ENCODE measurements at places on chromosomes 12 and 14.

GRCh38 chr14:69132513-69133181 is 20.3 kb downstream of the DCAF5 start:
- no peak for DNase-seq

GRCh38 chr14:26808407-26808806 is 210.6 kb upstream of the NOVA1 start:
- no peak for DNase-seq

DNA sequence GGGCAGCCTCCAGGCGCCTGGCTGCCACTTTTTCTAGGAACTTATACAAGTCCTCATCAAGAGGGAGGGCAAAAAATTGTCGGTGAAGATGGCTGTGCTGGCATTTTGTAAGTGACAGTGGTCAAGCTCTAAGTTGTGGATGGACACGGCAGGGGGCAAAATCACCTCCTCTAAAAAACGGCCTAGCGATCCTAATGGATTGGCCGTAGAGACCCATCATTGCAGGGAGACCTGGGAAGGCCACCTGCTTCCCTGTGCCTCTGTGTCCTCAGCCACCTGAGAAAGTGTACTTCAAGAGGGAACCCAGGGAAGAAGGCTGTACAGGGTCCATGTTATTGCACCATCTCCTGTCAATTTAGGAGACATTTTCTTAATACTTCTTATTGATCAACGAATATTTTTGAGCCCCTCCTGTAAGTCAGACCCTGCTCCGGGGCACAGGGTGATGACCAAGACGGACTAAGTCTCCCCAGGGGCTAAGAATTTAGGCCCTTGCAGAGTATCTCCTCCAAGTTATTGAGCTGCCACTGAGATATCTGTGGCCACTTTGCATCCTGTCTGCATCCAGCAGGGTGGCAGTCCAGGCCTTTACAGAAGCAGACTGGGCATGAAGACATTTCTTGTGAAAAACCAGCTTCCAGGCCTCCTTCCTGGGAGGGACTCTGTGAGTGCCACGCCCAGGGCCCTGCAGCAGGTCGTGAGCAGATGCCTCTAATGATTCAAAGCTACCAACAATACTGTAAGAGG is 40.5 kb downstream of the PSMA6 start:
- no peak for DNase-seq

GRCh38 chr14:55028066-55028465 is 1.0 kb downstream of the SOCS4 start:
- DNase-seq, result no peak

- no peak for DNase-seq
Observed at GRCh38 chr14:92794547-92794941, 439 bp downstream of the GOLGA5 start.

DNA sequence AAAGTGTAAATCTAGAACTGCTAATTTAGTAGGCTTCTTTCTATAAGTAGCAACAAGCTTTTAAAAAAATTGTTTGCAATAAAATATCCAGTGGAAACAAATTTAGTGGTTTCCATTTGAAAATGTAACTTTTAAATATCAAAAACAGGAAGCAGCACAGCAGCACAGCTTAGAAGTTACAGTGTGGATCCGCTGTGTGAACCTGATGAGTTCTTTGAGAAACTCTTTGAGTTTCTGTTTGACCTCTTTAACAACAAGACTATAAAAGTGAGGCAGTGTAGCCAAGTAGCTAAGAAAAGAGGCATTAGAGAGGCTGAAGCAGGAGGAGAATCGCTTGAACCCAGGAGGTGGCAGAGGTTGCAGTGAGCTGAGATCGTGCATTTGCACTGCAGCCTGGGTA is 178.3 kb downstream of the NAV3 start:
- no peak for DNase-seq

GRCh38 chr12:120579179-120579578 is 2.0 kb downstream of the POP5 start:
- DNase-seq, result no peak

DNA sequence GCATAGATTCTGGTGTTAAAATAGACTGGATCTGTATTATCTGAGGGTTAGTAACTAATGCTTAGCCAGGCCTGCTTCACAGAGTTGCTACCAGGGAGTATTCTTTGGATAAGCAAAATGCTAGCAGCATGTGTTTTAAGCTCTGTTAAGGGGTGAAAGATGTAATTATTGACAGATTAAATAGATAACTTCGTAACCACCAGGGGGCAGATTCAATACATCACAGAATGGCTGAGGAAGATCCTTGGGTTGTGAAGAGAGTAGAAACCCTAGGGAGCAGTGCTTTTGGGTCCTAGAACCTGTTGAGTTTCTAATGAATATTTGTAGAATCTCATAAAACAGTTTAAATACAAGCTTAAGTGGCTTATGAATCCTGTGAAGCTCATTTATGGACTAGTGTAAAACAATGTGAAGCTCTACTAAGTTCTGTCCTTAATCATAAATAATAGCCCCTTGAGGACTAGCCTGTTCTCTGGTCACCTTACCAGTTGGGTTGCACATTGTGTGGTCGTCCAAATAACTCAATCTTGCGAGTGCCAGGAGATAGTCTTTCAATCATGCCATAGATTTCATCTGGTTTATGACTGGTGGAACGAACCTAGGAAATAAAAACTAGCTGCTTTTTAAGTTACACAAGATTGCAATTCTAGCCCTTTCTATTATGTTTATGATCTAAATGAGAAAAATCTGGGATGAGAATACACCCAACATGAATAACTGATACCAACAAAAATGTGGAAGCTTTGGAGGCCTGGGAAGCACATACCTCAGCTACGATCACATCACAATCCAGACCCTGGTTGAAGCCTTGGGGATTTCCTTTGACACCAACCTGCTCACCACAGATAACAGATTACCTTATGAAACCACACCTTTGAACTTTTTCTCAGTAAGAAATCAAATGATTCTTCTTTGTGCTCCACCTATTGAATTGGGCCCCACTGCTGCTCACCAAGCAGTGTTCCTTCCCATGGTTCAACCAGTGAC is 12.3 kb downstream of the METTL3 start:
- peak; percentile 56 for DNase-seq

DNA sequence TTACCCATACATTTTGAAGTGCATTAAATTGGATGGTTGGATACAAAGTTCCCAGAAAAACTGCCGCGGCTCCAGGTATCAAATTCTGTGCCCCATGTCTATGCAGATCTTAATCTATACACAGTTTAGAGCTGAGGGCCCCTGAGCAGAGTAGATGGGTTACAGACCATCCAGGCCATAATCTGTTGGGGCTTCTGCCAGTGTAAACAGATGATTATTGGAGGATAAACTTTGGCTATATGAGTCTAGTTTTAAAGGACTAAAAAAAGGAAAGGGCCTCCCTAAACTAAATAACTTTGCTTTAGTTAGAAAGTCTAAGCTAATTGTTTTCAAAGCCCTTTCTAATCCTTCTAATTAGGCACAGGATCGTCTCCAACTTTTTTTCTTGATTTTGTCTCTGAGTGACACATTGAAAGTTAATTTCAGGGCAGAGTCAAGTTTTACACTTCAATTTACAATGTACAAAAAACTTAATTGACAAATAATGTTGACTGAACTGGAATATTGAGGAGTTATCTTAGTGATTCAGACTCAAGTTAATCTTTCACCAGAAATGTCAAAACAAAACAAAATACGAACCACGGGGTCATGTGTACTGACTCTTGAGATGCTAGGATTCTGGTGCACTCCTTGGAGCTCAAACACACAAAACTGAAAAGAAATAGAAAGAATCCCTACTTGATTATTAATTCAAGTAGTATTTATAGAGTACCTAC is 133.9 kb upstream of the SCAF11 start:
- no peak for DNase-seq

- DNase-seq, result no peak
Observed at GRCh38 chr12:116693286-116694227, 44.3 kb downstream of the SPRING1 start.

DNA sequence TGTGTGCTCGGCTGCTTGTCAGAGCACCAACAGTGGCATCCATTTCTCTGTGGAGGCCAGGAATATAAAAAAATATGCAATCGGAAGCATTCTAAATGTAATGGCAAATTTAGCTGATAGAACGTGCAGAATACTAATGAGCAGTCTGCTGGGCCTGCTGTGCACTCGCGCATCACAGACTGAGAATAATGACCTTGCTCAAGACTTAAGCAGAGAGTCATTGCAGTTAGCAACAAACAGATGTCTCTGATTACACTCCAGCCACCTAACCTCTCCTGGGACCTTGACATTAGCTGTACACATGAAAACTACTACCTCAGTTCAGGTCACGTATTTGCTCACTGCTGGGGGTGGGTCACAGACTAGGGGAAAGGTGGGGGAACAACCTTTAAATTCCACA is 269.2 kb upstream of the DAAM1 start:
- DNase-seq, result no peak

GRCh38 chr12:77232045-77232444 is 166.7 kb upstream of the E2F7 start:
- no peak for DNase-seq

DNA sequence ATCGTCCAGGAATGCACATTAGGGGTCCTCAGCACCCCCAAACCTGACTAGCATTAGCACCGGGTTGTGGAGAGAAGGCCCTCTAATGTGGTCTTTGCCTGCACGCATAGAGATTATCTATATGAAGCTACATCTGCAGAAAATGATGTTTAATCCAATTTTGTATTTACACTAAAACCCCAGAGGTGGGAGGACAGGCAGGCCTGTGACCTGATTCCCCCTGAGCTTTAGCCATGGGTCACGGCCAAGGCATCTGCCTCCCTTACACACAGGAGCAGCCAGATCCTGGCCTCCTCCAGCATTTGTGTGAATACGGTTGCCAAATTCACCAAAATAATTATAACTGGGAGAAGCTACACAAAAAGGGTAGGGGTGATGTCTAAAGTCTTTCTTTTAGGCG is 7.0 kb downstream of the APOLD1 start:
- DNase-seq, result no peak

GRCh38 chr12:68483592-68484383 is 126.9 kb upstream of the RAP1B start:
- DNase-seq, result no peak

DNA sequence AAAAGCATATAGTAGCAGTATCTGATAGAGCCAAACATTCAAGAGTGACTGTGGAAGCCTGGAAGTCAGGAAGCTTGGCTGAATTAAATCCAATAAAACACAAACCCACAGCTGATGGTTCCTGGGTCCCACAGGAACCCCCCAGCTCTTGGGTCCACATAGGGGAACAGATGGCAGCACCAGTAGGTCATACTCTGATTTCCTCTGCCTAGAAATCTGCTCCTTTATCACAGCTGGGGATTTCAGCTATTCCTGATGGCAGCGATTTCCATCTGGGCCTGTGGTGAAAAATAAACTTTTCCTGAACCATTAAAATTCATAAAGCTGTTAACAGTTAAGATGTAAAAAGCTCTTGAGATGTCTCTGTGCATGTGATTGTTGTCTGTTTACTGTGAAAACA is 202.0 kb upstream of the FRMD6 start:
- no peak for DNase-seq

GRCh38 chr12:13255792-13256691 is 59.5 kb downstream of the EMP1 start:
- peak; percentile 98 for DNase-seq

GRCh38 chr12:132588821-132589669 is 21.3 kb downstream of the LRCOL1 start:
- DNase-seq, result no peak

- DNase-seq, result no peak
Observed at GRCh38 chr12:124151583-124151982, 143.3 kb upstream of the RFLNA start.

- no peak for DNase-seq
Observed at GRCh38 chr12:131827961-131828534, at the start of gene MMP17. Gene MMP17 (plus strand): TSS chr12:131828393. CDS start chr12:131828495, 102 bp downstream.
